Liver (tissue), 10 donors: ENCODE measurements at places on chromosomes 1 and 21. TPM values are rescaled to one million over a fixed set of nuclear protein-coding genes. Genes with fewer than 3 reads are reported as not detected.

DNA sequence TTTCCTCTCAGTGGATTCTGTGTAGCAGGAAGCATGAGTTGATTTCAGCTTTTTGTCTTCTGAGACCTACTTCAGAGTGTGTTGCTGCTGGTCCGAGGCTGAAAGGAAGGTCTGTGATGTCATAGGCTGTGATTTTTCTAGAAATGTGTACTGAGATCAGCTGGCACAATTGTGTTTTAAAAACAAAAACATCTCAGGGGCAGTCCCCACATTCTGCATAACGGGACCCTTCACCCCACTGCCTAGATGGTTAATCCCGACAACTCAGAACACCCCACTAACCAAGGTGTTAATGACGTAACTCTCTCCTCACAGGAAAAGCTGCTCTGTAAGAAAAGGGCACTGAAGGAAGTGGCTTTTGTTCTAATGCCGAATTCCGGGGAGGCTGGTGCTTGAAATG, 59.8 kb upstream of the PPP2R5A start:
- peaks cover 22% of the 10 kb centered on the region for H3K4me1 ChIP-seq
- no peaks in the 10 kb centered on the region for H3K36me3 ChIP-seq
- DNase-seq, result no peak
- H3K27ac ChIP-seq, result no peak overlapping the region
- H3K4me3 ChIP-seq, result no peak overlapping the region

GRCh38 chr21:46308431-46308830, 15.2 kb downstream of the C21orf58 start:
- H3K4me3 ChIP-seq, result no peak overlapping the region
- no peaks in the 10 kb centered on the region for H3K27me3 ChIP-seq
- peaks cover 6% of the 10 kb centered on the region for H3K36me3 ChIP-seq
- no peak for DNase-seq
- no peak overlapping the region for H3K27ac ChIP-seq

DNA sequence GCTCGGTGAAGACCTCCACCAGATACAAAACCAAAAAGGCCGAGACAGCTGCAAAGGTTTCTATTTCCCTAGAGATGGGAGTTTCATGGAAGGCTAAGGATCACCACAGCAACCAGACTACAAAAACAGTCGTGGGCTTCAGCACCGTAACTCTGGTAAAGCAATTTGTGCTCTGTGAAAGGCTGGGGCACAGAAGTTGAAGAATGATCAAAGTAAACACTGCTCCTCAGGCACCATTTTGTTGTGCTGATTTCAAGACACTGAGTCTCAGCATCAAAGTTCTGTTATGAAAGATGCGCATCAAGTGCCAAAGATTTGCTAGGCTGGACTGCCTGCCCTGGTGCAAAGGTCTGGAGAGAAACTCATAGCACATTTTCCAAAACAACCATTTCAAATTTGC, 116.2 kb downstream of the TGFBR3 start:
- no peak overlapping the region for H3K4me3 ChIP-seq
- DNase-seq, result no peak
- peaks cover 28% of the 10 kb centered on the region for H3K4me1 ChIP-seq
- H3K36me3 ChIP-seq, result no peaks in the 10 kb centered on the region
- no peaks in the 10 kb centered on the region for H3K27me3 ChIP-seq

DNA sequence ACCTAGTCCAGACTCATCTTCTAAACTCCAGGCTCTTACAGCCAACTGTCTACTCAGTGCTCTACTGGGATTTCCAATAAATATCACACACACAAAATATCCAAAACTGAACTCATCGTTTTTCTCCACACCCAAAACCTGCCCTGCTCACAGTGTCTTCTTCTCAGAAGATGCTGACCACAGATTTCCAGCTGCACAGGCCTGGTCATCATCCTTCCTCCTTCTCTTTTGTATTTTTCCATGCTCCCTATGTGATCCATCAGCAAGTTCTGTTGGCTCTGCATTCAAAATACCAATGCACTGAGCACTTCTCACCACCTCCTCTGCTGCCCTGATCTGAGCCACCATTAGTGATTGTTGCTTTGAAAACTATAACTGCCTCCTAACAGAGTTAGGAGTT, 159.5 kb upstream of the KAZN start:
- no peaks in the 10 kb centered on the region for H3K4me1 ChIP-seq
- no peak overlapping the region for H3K27ac ChIP-seq
- H3K4me3 ChIP-seq, result no peak overlapping the region

DNA sequence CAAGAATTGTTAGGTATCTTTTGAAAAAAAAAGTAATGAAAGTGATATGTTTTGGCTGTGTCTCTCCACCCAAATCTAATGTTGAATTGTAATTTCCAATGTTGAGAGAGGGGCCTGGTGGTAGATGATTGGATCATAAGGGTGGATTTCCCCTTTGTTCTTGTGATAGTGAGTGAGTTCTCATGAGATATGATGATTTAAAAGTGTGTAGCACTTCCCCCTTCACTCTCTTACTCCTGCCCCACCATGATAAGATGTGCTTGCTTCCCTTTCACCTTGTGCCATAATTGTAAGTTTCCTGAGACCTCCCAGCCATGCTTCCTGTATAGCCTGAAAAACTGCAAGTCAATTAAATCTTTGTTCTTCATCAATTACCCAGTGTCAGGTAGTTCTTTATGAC, 70.7 kb downstream of the XCL2 start:
- H3K4me3 ChIP-seq, result no peak overlapping the region
- DNase-seq, result no peak
- no peak overlapping the region for H3K27ac ChIP-seq
- H3K27me3 ChIP-seq, result no peaks in the 10 kb centered on the region
- no peaks in the 10 kb centered on the region for H3K4me1 ChIP-seq

- no peak for DNase-seq
- no peak overlapping the region for H3K27ac ChIP-seq
- no peak overlapping the region for H3K4me3 ChIP-seq
- H3K4me1 ChIP-seq, result no peaks in the 10 kb centered on the region
Observed at GRCh38 chr1:242206994-242207393, 208.1 kb upstream of the MAP1LC3C start.

DNA sequence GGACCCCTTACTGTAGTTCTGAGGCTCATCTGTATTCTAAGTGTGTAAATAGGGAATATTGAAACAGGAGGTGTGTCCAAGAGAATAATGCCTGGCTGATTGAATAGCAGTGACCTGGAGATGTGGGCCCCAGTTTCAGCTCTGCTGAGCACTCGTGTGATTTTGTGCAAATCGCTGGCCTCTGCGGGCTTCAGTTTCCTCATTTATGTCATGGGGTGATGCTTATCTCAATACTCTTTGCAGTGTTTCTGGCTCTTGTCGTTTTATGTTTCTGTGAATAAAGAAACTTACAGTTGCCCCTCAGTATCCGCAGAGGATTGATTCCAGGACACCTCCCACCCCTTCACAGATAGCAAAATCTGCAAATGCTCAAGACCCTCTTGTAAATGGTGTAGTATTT, 5.0 kb downstream of the COG2 start:
- peaks cover 7% of the 10 kb centered on the region for H3K4me1 ChIP-seq
- H3K27me3 ChIP-seq, result no peaks in the 10 kb centered on the region
- H3K36me3 ChIP-seq, result no peaks in the 10 kb centered on the region
- H3K4me3 ChIP-seq, result no peak overlapping the region
- no peak for DNase-seq

Gene ZSWIM5
- polyA plus RNA-seq, result 0.67 TPM

Gene LCE1B
- polyA plus RNA-seq, result not detected

Gene SLAMF7
- 0.80 TPM for polyA plus RNA-seq

Gene NPHS2
- not detected for polyA plus RNA-seq

Gene LEMD1
- not detected for polyA plus RNA-seq
